ENCODE measurements at places on chromosomes 1 and 21.

GRCh38 chr1:108532730-108533129, 27.2 kb upstream of the EEIG2 start:
- no peaks in the 10 kb centered on the region for H3K36me3 ChIP-seq
- H3K4me3 ChIP-seq, result no peak overlapping the region
- no peak overlapping the region for H3K27ac ChIP-seq
- no peaks in the 10 kb centered on the region for H3K4me1 ChIP-seq
- H3K27me3 ChIP-seq, result no peaks in the 10 kb centered on the region
- DNase-seq, result no peak

- H3K27me3 ChIP-seq, result no peaks in the 10 kb centered on the region
- no peak overlapping the region for H3K4me3 ChIP-seq
- no peak overlapping the region for H3K27ac ChIP-seq
- no peak for DNase-seq
These were observed 361.0 kb upstream of the RUNX1 start for GRCh38 chr21:35410123-35410522.

DNA sequence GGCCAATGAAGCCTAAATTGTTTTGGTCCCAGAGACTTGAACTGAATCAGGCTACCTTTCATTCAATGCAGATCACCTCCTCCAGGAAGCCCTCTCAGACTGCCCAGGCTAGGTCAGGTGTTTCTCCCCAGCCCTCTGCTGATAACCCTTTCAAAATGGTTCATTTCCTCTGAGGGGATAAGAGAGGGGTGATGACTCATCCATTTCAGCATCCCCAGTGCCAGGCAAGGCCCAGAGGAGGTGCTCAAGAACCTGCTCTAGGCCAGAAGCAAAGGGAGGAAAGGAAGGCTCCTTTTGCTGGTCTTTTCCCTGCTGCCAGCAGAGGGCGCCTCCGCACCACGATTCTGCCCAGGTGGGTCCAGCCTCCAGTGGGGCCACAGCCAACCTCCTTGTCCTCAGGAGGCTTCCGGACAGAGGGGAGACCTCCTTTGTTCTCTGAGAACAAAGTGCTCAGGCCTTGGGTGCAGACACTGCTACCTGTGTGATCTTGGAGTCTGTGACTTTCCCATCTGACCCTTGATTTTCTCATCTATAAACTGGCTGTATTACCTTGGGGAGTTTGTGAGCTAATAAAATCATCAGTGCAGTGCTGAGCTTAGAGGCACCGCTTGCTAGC, 45.3 kb upstream of the ARHGEF10L start:
- H3K27me3 ChIP-seq, result peaks cover 8% of the 10 kb centered on the region
- H3K36me3 ChIP-seq, result no peaks in the 10 kb centered on the region
- peak; percentile 41 for DNase-seq
- no peak overlapping the region for H3K27ac ChIP-seq

- peaks cover 22% of the 10 kb centered on the region for H3K4me1 ChIP-seq
- peak overlapping the region; percentile 84 for H3K4me3 ChIP-seq
- H3K27me3 ChIP-seq, result no peaks in the 10 kb centered on the region
These were observed 19.5 kb upstream of the ADAR start for GRCh38 chr1:154627257-154628120.

DNA sequence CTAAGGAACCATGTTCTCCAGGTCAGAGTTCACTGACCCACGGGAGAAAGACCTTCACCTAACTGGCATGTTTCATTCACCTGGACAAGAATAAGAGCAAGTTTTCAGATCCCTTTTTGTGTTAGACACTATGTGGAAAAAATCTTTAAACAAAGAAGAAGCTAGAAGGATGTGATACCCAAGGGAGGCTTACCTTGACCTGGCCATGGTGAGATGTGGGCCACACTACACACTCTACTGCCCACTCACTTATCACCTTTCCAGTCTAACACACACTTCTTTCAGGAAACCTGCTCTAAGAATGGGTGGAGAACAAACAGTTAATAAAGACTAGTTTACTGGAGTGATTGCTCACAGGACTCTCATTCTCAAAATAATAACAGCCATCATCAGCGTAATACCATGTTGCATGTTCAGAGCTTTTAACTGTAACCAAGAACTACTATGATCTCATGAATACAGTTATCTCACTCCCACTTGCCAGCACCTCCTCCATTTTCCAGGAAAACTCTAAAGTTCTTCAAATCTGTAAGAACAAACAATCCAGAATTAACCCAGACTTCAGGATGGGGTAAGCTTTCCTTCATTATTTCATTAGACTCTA, 1.4 kb downstream of the RGS8 start:
- H3K27me3 ChIP-seq, result peaks cover 3% of the 10 kb centered on the region
- no peak for DNase-seq
- no peaks in the 10 kb centered on the region for H3K36me3 ChIP-seq
- no peak overlapping the region for H3K4me3 ChIP-seq
- H3K27ac ChIP-seq, result no peak overlapping the region
- H3K4me1 ChIP-seq, result peaks cover 7% of the 10 kb centered on the region

DNA sequence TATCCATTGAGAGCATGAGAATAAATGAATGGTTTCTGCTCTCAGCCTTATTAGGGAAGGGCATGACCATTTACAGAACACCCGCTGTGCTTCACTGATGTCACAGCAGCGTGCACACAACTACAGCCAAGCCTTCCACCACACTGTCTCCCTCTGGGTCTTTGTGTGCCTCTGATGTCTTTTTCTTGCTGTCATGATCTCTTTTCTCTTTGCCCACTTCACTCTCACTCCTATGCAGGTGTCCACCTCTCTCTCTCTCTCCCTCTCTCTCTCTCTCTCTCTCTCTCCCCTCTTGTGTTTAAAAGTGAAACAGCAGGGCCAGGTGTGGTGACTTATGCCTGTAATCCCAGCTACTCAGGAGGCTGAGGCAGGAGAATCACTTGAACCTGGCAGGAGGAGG, 232.5 kb upstream of the JUN start:
- no peak overlapping the region for H3K4me3 ChIP-seq
- H3K27ac ChIP-seq, result peak overlapping the region; percentile 69
- DNase-seq, result no peak
- H3K36me3 ChIP-seq, result no peaks in the 10 kb centered on the region
- no peaks in the 10 kb centered on the region for H3K27me3 ChIP-seq

DNA sequence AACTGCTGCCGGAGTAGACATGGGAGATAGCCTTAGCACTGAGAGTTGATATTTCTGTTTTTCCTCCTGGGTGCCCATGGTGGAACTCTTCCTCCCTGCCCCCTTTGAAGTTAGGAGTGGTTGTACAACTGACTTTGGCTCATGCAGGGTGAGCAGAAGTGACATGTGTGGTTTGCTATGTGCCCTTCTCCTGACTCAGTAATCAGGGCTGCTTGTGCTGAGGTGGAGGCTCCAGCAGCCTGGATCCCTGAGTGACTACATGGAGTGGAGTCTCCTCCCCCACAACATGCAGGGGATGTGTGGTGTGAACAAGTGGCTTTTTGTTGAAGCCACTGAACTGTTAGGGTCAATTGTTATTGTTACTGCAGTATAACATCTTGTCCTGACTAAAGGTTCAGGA, 261.6 kb downstream of the CAMTA1 start:
- peak; percentile 46 for DNase-seq
- H3K27me3 ChIP-seq, result no peaks in the 10 kb centered on the region
- H3K36me3 ChIP-seq, result no peaks in the 10 kb centered on the region

DNA sequence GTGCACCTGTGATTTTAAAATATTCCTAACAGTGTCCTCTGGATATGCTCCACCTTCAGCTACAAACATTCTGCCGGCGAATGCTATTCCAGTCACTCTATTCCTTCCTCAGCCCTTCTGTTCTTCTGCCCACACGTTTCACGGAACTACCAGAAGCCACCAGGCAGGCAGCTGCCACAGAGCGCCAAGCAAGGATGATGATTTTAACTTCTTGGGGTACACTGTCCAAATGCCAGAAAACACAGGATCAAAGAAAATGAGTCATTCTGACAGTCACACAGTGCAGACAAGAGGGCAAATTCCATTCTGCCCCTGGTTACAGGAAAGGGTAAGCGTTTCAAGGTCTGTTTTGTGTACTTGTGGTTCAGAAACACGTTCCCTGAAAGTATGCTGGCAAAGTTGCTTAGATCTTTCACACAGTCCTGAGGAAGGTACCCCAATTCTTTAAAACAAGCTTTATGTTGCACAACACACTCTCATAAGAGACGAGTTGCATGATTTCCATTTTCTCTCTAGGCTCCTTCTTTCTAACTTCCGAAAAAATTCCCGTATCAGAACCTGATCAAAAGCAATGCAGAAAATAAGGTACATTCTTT, 508.3 kb upstream of the PKN2 start:
- H3K4me1 ChIP-seq, result peaks cover 15% of the 10 kb centered on the region
- no peaks in the 10 kb centered on the region for H3K36me3 ChIP-seq
- no peak overlapping the region for H3K27ac ChIP-seq
- peak; percentile 74 for DNase-seq
- H3K4me3 ChIP-seq, result no peak overlapping the region
- no peaks in the 10 kb centered on the region for H3K27me3 ChIP-seq

DNA sequence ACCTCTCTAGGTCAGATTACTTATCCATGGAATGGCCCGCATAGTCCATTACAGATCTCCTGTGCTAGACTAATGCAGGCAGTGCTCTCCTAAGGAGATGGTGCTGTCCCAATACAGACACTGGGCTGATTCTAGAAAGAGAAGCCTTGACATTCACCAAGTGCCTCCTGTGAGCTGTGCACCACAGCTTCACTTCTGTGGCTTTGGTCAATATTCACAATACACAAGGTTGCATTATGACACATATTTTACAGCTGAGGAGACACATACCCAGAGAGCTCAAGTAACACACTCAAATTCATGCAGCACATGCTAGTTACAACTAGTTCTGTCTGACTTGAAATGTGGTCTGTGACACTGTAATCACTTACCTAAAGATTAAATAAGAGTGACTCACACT, 59.4 kb upstream of the LRRC8B start:
- DNase-seq, result peak; percentile 9
- no peaks in the 10 kb centered on the region for H3K27me3 ChIP-seq
- H3K36me3 ChIP-seq, result no peaks in the 10 kb centered on the region
- no peak overlapping the region for H3K4me3 ChIP-seq

- peaks cover 23% of the 10 kb centered on the region for H3K36me3 ChIP-seq
- H3K27ac ChIP-seq, result no peak overlapping the region
- H3K27me3 ChIP-seq, result no peaks in the 10 kb centered on the region
- no peak overlapping the region for H3K4me3 ChIP-seq
- H3K4me1 ChIP-seq, result peaks cover 15% of the 10 kb centered on the region
- no peak for DNase-seq
These were observed 4.5 kb downstream of the TXNIP start for GRCh38 chr1:145991735-145992412.

- peaks cover 12% of the 10 kb centered on the region for H3K4me1 ChIP-seq
- H3K27me3 ChIP-seq, result no peaks in the 10 kb centered on the region
- H3K4me3 ChIP-seq, result no peak overlapping the region
- no peaks in the 10 kb centered on the region for H3K36me3 ChIP-seq
These were observed 298.8 kb upstream of the LYPLAL1 start for GRCh38 chr1:218874801-218875400.

- no peak overlapping the region for H3K27ac ChIP-seq
- peak; percentile 56 for DNase-seq
- H3K27me3 ChIP-seq, result no peaks in the 10 kb centered on the region
- H3K4me3 ChIP-seq, result no peak overlapping the region
These were observed 93.8 kb downstream of the EPHB2 start for GRCh38 chr1:22804406-22804805.

GRCh38 chr1:4741876-4742423, 87.5 kb downstream of the AJAP1 start:
- no peaks in the 10 kb centered on the region for H3K4me1 ChIP-seq
- no peak for DNase-seq
- H3K27me3 ChIP-seq, result no peaks in the 10 kb centered on the region
- H3K36me3 ChIP-seq, result no peaks in the 10 kb centered on the region

GRCh38 chr1:36771660-36772284, 262.5 kb downstream of the GRIK3 start:
- no peaks in the 10 kb centered on the region for H3K4me1 ChIP-seq
- no peak for DNase-seq
- H3K27me3 ChIP-seq, result no peaks in the 10 kb centered on the region
- H3K27ac ChIP-seq, result no peak overlapping the region
- no peaks in the 10 kb centered on the region for H3K36me3 ChIP-seq

- H3K4me3 ChIP-seq, result no peak overlapping the region
- H3K27ac ChIP-seq, result no peak overlapping the region
- H3K4me1 ChIP-seq, result peaks cover 10% of the 10 kb centered on the region
- H3K36me3 ChIP-seq, result no peaks in the 10 kb centered on the region
- DNase-seq, result no peak
These were observed 166.3 kb downstream of the TRIM33 start for GRCh38 chr1:114344656-114345055.

GRCh38 chr1:84995484-84996334, 1.2 kb downstream of the MCOLN2 start:
- H3K4me3 ChIP-seq, result no peak overlapping the region
- H3K27ac ChIP-seq, result no peak overlapping the region
- no peak for DNase-seq
- peaks cover 9% of the 10 kb centered on the region for H3K4me1 ChIP-seq
- H3K36me3 ChIP-seq, result no peaks in the 10 kb centered on the region

- H3K27ac ChIP-seq, result no peak overlapping the region
- no peaks in the 10 kb centered on the region for H3K27me3 ChIP-seq
- H3K36me3 ChIP-seq, result peaks cover 32% of the 10 kb centered on the region
These were observed 11.5 kb downstream of the ACADM start for GRCh38 chr1:75736016-75736415.

GRCh38 chr1:50289495-50289894, 133.7 kb downstream of the DMRTA2 start:
- no peak for DNase-seq
- H3K4me3 ChIP-seq, result no peak overlapping the region
- H3K4me1 ChIP-seq, result no peaks in the 10 kb centered on the region
- no peaks in the 10 kb centered on the region for H3K27me3 ChIP-seq
- no peak overlapping the region for H3K27ac ChIP-seq

- no peaks in the 10 kb centered on the region for H3K4me1 ChIP-seq
- no peak within 1 kb of the TSS for H3K4me3 ChIP-seq
- no peak for DNase-seq
These were observed at the start of gene SLAMF1 for GRCh38 chr1:160646711-160647328. TSS of gene SLAMF1 (minus strand) at chr1:160647044. CDS start at chr1:160646945, 99 bp downstream.

GRCh38 chr1:183272390-183272848, 86.4 kb downstream of the LAMC2 start:
- DNase-seq, result peak; percentile 96
- no peaks in the 10 kb centered on the region for H3K36me3 ChIP-seq
- no peaks in the 10 kb centered on the region for H3K27me3 ChIP-seq
- peaks cover 45% of the 10 kb centered on the region for H3K4me1 ChIP-seq
- H3K27ac ChIP-seq, result peak overlapping the region; percentile 92

- H3K27ac ChIP-seq, result no peak overlapping the region
- no peak overlapping the region for H3K4me3 ChIP-seq
- H3K36me3 ChIP-seq, result no peaks in the 10 kb centered on the region
- H3K27me3 ChIP-seq, result no peaks in the 10 kb centered on the region
These were observed 27.7 kb downstream of the PIGP start for GRCh38 chr21:37045149-37045548.

DNA sequence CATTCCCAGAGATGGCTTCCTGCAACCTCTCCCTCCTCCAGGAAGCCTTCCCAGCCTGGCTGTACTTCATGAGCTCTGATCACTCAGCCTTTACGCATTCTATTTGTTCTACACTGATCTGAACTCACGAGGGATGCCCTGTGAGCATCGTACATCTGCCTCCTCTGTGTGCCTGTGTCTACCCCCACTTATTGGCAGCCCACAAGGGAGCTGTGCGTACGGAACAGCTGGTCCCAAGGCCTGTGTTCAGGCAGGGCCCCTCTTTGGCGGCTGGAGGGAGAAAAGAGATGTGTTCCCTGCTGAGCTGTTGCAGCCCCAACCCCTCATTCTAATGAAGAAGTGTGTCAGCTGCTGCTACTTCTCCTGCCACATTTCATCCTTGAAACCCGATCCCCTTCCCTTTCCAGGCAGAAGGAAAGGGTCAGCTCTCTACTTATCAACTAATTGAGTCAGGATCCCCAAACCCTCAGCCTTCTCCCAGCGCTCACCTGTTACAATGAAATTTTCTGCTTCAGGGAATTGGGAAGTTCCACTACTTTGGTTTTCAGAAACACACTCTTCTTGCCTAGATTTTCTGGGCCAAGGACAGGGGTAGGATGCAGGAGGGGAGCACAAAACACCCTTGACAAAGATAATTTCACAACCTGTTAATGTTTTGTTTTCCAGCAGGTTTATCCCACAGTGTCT, 3.2 kb downstream of the INKA2 start:
- H3K27ac ChIP-seq, result no peak overlapping the region
- H3K27me3 ChIP-seq, result no peaks in the 10 kb centered on the region
- no peak for DNase-seq
